ENCODE measurements at places on chromosomes 5 and 9.

DNA sequence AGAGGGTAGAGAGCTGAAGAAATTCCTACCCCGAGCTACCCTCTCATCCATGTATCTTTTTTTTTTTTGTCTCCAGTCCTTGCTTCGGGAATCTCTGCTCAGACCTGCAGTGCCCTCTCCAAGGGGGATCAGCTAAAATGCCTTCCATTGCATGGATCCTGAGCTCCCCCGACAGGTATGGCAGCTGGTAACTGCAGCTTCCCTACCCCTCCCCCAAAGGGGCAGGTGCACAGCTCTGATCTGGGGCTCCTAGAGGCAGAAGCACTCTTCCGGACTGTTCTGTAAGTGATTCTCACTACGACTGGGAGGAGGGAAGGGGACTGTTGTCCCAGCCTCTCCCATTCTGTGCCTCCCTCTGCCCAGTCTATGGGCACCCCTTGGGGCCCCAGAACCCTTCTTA, 169.6 kb downstream of the MELK start:
- DNase-seq, result no peak

- no peak for DNase-seq
Measured at GRCh38 chr9:75226403-75227139, 138.3 kb downstream of the OSTF1 start.

DNA sequence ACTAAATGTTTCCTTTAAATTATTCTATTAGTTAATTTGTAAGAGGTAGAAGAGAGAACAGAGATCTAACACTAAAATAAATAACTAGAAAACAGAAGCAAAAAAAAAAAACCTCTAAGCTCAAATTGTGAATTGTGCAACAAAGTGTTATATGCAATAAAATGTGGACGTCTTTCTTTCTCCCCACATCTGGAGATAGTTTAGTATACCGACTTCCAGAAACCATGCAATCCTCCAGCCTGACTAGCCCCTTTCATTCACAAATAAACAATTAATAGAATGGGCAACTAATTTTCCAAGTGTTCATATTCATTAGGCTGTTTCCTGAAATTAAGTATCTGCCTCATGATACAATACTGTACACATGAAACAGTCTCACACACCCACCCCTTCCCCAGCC, 258.5 kb downstream of the BNC2 start:
- no peak for DNase-seq

DNA sequence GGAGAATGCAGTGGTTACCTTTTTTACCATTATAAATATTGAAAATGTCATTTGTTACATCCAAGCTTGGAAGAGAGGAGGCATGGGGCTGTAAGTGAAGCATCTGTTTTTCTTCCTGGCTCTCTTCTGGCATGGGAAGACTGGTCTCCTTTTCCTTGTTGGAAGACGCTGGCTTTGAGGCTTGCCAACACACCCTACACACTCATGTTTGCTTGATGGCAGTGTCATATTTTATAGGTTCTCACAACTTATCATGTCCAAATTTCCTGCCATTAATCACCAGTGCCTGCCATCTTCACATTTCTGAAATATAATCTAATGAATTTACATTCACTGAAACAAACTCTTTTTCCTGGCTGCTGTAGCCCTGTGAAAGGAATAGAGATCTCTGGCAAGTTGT, 252.9 kb downstream of the MAN2A1 start:
- DNase-seq, result no peak

DNA sequence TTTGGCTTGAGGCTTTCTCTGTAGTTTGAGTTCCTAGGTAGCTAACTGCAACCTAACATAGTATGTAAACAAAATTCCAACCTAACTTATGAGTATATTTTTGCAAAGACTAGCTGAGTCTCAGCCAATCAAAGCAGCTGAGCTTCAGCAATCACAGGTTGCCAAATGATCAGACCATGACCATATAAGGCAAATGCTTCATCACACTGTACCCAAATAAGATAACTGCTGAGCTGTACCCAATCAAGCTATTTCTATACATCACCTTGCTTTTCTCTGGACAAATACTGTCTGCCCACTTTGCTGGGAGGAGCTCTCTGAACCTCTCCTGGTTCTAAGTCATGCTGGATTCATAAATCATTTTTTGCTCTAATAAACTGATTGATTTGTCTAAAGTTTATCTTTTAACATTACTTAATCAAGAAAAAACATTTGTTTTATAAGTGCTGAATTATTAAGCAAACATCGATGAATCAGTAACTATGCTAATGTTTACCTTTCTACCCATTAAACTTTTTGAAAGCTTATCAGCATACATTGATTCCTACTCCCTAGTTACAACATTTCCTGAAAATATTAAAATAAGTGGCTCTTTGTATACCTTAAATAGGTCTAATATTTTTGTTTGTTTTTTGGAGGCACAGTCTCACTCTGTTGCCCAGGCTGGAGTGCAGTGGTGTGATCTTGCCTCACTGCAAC, 129.7 kb upstream of the PCA3 start:
- no peak for DNase-seq

DNA sequence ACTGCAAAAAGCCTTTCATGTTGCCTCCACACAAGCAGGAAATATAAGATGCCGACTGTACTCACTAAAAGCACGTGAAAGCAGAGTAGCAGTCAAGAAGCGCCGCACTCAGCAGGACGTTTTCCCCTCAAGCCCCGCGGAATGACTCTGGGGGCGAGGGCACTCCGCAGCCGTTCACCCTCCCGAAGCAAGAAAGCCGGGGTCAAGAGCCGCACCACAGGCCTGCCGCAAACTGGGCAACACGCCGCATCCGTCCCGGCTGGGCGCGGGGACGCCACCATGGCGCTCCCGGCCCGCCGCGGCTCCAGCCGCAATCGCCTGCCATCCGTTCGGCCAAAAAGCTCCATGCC, 364 bp downstream of the RPS6 start:
- DNase-seq, result no peak

GRCh38 chr5:149860801-149861322, 83.7 kb downstream of the PDE6A start:
- DNase-seq, result no peak

GRCh38 chr5:179568721-179569120, 18.4 kb downstream of the RUFY1 start:
- no peak for DNase-seq

GRCh38 chr5:82491397-82491796, 213.2 kb upstream of the RPS23 start:
- DNase-seq, result no peak

DNA sequence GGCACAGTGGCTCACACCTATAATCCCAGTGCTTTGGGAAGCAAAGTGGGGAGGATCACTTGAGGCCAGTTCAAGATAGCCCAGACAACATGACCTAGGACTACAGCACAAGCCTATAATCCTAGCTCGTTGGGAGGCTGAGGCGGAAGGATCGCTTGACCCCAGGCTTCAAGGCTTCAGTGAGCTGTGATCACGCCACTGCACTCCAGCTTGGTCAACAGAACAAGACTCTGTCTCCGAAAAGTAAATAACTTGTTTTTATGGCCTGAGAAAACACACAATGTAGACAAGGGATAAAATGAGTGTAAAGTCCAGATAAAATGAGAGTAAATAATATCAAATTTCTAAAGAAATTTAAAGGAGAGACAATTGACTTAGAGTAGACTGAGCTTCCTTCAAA, 26.3 kb downstream of the SHLD3 start:
- DNase-seq, result no peak

DNA sequence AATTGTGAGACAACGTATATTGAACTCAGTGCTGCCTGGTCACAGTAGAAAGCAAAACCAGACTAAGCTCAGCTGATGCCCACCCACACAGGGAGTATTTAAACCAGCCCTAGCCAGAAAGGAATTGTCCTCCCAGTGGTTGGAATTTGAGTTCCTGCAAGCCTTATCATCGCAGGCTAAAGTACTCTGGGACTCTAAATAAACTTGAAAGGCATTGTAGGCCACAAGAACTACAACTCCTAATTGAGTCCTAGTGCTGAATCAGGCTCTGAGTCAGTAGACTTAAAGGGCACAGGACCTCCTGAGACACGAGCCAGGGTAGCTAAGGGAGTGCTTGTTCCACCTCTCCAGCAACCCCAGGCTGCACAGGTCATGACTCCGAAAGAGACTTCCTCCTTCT, 171.4 kb downstream of the MCTP1 start:
- DNase-seq, result no peak

DNA sequence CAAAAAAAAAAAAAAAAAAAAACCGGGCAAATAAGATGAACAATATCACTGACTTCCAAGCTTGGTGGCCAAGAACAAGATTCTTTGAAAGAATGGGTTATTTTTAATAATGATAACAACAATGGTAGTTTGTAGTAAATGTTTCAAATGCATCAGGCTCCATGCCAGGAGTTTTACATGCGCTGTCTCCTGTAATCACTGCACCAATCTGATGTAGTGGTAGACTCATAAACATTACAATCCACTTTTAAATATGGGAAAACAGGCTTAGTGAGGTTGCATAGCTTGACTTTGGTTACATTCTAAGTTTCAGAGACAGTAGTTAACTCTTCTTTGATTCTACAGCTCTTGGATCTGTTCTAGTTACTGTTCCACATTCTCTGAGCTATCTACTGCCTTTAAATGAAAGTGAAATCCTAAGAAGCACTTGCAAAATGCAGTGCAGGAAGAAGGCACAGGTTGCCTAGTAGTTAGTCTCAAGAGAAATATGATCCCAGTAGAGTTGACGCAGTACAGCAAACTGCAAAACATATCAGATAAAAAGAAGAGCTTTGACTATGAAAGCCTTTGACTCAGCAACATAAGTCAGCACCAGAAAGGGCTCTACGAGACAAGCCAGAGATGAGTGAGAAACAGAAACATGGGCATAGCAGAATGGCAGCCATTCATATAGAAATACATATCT, 62.1 kb downstream of the PDE4D start:
- DNase-seq, result no peak

- DNase-seq, result no peak
Measured at GRCh38 chr5:122947772-122948171, 88.8 kb downstream of the PPIC start.

DNA sequence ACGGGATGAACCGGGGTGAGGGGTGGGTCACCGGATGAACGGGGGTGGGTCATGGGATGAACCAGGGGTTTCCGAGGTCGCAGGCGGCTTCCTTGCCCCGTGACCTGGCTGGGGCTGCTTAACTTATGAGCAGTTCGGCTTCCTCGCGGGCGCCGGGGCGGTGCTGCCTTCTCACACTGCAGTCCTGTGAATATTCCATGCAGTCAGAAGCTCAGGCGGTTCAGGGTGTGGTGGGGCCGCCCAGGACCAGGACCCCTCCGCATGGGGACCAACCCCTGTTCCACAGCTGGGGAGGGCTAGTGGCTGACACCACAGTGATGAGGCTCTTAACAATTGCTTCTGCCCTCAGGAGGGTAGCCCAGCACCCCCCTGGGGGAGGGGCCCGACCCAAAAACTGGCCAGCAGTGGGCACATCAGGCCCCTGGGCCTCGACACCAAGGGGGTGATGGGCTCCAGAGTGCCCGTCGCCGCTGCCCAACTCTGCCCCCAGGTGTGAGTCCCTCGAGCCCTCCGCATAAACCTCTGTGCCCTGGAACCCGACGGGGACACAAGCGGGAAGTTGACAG, 30.9 kb upstream of the SLC9A3 start:
- no peak for DNase-seq

- no peak for DNase-seq
Measured at GRCh38 chr9:135663451-135663770, 302 bp downstream of the LCN9 start.

- no peak for DNase-seq
Measured at GRCh38 chr5:150066901-150067396, 19.4 kb downstream of the CSF1R start.

GRCh38 chr9:94577036-94577435, 16.6 kb downstream of the FBP2 start:
- no peak for DNase-seq

Measured in NCI-H1694 (cell line).